ENCODE measurements at places on chromosomes 1 and 21.

GRCh38 chr1:169891539-169891885, 2.2 kb downstream of the SCYL3 start:
- no peak for DNase-seq

GRCh38 chr1:164645921-164646320, 86.9 kb downstream of the PBX1 start:
- no peak for DNase-seq

- DNase-seq = no peak
These were observed 35.8 kb downstream of the CELF3 start for GRCh38 chr1:151680826-151681225.

GRCh38 chr1:245172026-245172425, 17.2 kb downstream of the KIF26B start:
- DNase-seq = no peak

- no peak for DNase-seq
These were observed 4.2 kb downstream of the RAP1GAP start for GRCh38 chr1:21664806-21665588.

GRCh38 chr1:194968916-194969315, 1639.3 kb downstream of the KCNT2 start:
- no peak for DNase-seq

GRCh38 chr1:65679773-65680172, 112.9 kb upstream of the PDE4B start:
- no peak for DNase-seq

GRCh38 chr1:91799863-91800262, 86.1 kb downstream of the TGFBR3 start:
- no peak for DNase-seq

DNA sequence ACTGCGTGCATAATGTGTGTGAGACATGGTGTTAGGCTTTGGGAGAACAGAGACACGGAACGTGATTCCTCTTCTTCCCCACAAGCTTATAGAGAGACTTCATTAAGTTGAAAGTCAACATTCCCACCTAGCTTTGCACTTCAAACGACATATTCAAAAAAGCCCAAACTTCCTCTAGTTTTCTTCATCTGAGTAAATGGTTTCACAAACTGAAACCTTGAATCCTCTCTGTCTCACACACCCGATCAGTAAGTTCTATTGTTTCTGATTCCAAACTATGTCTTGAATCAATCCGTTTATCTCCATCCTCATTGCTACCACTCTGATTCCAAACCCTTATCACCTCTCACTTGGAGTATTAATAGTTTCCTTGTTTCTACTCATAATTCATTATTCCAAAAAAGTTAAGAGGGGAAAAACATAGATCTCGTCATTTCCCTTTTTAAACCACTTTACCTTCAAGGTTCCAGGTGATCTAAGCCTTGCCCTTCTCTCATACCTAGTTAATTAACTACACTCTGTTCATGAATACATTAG, 1.6 kb upstream of the METTL18 start:
- DNase-seq = no peak

DNA sequence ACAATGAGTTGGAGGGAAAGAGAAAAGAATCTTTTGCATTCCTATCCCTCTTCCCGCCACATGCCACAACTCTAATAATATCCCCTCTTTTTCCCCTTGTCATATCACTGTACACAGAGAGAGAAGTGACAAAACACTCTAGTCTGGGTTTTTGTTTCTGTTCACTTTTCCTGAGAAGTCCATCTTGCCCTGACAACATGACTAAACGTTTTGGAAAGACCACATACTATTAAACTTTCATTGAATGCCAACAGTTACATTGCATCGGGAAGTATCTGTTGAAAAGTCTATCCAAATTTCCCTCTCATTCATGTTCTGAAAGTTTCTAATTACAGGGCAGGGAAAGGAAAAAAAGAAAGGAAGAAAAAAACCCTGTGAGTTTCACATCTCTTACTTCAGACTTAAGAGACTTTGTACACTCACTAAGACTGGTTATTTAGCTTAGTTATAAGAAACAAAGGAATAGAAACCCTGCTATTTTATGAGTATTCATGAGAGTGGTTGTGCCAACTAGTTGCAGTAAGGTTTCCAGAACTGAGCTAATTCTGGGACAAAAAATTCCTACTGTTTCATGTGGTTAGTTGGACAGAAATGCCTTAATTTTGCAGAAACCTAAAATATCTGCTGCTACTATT, 16.9 kb downstream of the PLA2G4A start:
- no peak for DNase-seq

GRCh38 chr1:60502506-60502905, 428.9 kb upstream of the C1orf87 start:
- DNase-seq = no peak

- DNase-seq = no peak
These were observed 715.5 kb downstream of the NCAM2 start for GRCh38 chr21:21713651-21714180.

DNA sequence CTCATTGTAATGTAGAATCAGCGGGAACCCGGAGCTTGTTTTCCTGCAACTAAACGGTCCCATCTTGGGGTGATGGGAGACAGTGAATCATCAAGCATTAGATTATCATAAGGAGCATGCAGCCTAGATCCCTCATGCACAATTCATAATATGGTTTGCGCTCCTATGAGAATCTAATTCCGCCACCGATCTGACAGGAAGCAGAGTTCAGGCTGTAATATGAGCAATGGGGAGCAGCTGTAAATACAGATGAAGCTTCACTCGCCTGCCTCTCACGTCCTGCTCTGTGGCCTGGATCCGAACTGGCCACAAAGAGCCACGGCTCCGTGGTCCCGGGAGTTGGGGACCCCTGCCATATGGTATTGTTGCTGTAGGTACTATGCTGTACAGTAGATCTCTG, 1.6 kb downstream of the IFI44 start:
- DNase-seq = no peak

All from neural crest cell (in vitro differentiated cells).